ENCODE measurements at places on chromosomes 16 and 17. TPM values are rescaled to one million over a fixed set of nuclear protein-coding genes. Genes with fewer than 3 reads are reported as not detected.

DUSP3 gene
- total RNA-seq: 30.4 TPM

PKMYT1 gene
- total RNA-seq: 15.8 TPM

MEAK7 gene
- 2.8 TPM for total RNA-seq

EIF3CL gene
- total RNA-seq: 81.8 TPM

TTLL6 gene
- total RNA-seq: 0.08 TPM

PLCD3 gene
- total RNA-seq: 0.28 TPM

FBXW10B gene
- total RNA-seq: not detected

CES5A gene
- 0.67 TPM for total RNA-seq

SLC22A31 gene
- total RNA-seq: 0.50 TPM

KCNJ18 gene
- total RNA-seq: not detected

HEXIM2 gene
- total RNA-seq: 4.8 TPM

GP2 gene
- 0.09 TPM for total RNA-seq

TMEM92 gene
- total RNA-seq: 0.05 TPM

HSD11B2 gene
- 0.51 TPM for total RNA-seq

MT1G gene
- 2,353 TPM for total RNA-seq
